CD4-positive, alpha-beta T cell treated with Interleukin-6 at 100 ng/mL for 8 hours (primary cell): ENCODE measurements at places on chromosomes 2 and 18.

- no peak for DNase-seq
Measured at GRCh38 chr2:41129988-41130387, 678.1 kb upstream of the SLC8A1 start.

GRCh38 chr2:8403876-8404275 is 278.0 kb upstream of the ID2 start:
- no peak for DNase-seq

DNA sequence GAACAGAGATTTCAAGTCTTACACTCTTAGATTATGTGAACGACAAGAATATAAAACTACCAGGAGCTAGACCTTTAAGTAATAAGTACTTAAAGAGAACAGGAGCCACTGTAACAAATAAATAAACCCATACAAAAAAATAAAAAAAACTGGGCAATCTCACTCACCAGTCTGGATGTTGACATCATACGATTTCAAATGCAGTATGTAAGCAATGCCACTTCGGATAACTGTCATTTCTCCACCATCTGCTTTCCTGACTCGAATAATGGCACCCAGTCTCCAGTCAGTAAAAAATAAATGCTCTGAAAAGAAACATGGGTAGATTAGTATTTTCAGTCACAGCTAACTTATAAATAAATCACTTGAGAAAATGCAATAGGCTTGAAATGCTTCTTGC is 115.1 kb downstream of the LRP2 start:
- DNase-seq = no peak

DNA sequence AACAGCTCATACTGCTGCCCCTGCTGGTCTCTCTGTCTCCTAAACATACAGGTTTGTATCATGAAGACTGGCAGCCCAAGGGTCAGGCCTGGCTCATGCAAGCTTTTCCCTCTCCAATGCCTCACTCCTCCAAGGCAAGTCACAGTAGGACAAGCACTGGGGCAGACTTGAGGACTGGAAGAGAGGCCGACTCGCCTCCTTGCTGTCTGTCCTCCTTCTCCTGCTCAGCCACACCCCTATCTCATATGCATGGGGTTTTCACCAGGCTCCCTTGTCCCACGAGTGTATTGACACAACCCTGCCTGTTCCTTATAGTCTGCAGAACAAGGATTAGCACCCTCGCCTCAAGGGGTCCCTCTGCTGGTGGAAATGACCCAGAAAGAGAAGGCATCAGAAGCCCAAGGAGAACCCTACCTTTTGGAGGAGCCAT is 223.7 kb downstream of the SOX11 start:
- no peak for DNase-seq

DNA sequence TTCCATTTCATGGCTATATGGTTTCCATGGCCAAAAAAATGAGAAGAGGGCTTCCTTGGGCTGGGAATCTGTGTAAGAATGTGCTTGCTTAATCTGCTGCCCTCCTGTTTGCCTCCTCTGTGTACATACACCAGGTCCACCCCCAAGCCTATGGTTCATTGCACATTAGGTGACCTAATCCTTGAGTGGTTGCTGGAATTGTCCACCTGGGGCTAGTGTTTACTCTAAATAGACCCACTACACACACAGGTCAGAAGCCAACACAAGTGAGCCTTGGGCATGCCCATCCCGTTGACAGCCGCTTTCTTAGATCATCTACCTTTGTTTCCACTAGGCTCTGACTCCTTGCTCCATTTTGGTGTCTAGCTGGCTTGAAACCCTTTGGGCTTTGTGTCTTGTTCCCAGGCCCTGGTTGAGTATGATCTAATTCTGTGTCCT is 59.2 kb upstream of the ATL2 start:
- no peak for DNase-seq

- DNase-seq = no peak
Measured at GRCh38 chr2:51053213-51053612, 21.3 kb upstream of the NRXN1 start.

DNA sequence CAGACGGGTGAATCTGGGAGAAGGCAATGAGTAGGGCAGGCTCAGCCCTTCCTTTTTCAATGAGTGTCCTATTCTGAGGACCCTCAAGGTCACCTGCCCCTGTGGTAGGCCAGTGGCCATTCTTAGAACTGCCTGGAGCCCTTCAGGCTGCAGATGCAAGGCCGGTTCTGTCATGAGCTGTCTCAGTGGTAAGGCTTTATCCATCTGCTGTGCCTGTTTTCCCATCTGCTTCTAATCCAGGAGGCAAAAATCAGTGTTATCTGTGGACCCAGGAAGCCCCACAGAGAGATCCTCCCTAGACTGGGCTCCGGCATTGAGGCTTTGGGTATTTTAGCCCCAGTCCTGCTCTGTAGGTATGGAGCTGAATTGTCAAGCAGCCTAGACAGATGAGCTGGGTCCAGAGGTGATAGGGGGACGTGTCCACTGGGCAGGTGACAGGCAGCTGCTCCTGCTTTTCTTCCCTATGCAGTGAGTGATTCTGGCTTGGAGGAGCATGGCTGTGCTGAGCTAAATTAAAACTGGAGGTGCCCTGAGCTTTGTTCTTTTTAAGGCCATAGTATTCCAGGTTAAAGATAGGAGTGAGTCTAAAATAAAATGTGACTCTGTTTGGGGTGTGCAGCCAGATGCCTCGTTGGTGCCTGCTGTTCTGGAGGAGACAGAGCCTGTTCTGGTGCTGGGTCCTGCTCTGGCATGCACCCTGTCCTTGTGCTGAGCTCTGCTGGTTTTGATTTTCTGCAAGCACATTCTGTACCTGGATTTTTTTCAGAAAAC is 92.5 kb downstream of the FHOD3 start:
- no peak for DNase-seq

- DNase-seq = no peak
Measured at GRCh38 chr2:186129767-186130581, 356.1 kb upstream of the ZC3H15 start.

GRCh38 chr2:240994171-240994896 is 4.1 kb upstream of the SNED1 start:
- no peak for DNase-seq

DNA sequence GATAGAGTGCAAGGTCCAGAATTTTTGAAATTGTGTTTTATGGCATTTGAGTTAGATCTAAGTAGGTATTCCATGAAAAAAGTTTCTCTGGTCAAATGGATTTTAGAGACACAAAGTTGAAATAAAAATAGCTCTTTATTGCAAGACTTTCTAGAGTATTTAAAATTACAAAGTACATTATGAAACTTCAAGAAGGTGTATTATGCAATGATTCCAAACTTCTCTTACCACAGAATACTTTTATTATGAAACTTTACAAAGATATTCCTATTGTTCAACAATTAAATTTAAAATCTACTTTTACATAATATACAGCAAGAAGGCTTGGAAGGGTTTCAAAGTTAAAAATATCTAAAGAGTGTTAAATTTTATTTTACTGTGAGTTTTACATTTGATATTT is 65.9 kb downstream of the CALCRL start:
- DNase-seq = no peak

- DNase-seq = no peak
Measured at GRCh38 chr2:236949089-236949905, 136.4 kb upstream of the COPS8 start.

GRCh38 chr2:217291259-217291658 is 431.4 kb upstream of the TNP1 start:
- no peak for DNase-seq

- peak; percentile 67 for DNase-seq
Measured at GRCh38 chr2:74849228-74849892, 15.4 kb downstream of the HK2 start.

DNA sequence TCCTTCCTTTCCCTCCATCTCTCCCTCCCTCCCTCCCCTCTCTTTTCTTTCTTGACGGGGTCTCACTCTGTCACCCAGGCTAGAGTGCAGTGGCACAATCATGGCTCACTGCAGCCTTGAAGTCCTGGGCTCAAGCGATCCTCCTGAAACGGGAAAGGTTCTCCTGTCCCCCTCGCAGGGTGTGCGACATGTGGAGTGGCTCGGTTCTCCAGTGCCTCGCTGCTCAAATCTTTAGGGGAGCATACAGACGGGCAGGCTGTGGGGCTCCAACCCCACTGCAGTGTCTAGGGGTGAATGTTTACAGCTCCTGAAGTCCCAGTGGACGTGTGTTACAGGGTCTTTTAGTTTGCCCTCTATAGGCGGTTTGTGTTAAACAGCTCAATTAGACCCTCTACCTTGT is 74.0 kb downstream of the MEX3C start:
- no peak for DNase-seq

DNA sequence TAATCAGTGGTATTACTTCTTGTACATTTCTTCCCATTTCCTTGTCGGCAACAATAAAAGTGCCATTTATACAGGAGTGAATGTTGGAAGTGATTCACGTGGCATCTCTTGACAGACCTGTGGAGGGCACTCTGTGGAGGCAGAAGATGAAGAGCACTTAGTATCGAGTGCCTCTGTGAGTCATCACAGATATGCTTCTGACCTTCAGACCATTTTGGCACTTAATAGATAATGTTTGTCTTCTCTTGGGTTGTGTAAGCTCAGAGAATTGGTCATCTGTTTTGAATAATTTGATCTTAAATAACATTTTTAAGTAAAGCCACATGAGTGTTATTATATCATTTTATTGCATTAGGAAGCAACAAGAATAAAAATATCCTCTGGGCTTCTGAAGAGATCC is 305.5 kb downstream of the PTPRM start:
- DNase-seq = no peak

GRCh38 chr2:156687126-156687525 is 250.9 kb downstream of the GPD2 start:
- DNase-seq = no peak

DNA sequence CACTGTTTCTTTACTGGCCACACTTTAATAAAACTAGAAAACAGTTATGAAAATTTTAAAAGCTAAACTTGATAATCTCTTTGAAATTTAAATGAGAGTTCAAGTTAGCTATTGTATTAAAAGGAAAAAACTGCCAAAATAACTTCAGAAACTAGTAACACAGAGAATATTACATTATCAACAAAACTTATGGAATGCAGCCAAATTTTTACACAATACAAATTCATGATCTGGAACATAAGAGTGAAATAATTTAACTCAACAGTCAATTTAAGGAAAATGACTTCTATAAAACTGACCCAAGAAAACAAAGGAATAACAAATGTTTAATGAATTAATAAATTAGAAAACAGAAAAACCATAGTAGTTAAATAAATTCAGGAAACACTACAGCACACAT is 65.0 kb downstream of the TCF4 start:
- no peak for DNase-seq

DNA sequence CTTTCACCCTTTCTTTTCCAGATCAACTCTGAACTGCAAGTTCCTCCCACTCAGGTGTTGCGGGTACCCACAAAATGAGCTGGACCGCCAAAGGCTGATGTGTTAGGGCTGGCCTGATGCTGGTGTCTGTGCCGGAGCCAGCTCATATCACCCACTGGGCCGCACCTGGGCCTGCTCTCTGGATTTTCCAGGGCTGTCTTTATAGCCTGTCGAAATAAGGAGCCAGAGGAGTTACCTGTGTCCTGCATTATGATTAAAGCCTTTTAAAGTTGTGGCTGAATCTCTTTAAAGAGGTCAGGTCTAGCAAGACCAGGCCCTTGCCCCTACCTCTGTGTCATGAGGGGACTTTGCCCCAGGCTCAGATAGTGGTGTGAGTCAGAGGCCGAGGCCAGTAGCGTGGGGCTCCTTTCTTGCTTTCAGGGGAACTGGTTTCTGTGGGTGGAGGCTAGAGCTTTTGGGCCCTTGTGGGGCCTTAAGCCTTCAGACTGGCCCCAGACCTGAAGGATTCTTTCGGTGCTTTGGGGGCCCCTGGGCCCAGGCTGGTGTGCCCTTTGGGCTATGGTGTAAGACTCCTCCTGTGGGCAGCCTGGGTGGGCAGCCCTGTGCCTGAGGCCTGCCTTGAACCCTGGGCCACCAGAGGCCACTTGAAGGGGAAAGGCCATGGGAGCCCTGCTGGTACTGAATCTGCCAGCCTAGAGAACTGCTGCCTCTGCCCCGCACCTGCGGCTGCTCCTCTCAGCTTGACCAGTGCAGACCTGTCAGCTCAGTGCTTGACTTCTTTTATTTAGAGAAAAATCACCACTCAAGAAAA is 21.3 kb downstream of the OTOF start:
- DNase-seq = no peak

DNA sequence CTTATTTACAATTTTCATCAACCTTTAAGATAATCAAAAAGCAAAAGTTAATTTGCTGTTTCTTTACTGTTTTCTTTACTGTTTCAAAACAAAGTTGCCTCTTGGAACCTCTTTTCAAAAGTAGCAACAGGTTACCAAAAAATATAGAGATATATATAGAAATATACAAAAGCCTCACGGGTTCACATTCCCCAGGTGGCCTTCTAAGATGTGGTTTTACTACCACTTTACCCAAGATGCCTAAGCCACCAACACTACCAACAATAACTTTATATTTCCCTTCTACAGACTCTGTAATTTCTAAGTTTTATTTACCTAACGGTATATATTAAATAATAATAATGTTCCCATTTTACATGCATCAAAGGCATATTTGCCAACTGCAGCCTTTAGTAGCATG is 4.9 kb downstream of the CYB5A start:
- no peak for DNase-seq

- DNase-seq = no peak
Measured at GRCh38 chr2:216503159-216503629, 4.5 kb downstream of the RPL37A start.

DNA sequence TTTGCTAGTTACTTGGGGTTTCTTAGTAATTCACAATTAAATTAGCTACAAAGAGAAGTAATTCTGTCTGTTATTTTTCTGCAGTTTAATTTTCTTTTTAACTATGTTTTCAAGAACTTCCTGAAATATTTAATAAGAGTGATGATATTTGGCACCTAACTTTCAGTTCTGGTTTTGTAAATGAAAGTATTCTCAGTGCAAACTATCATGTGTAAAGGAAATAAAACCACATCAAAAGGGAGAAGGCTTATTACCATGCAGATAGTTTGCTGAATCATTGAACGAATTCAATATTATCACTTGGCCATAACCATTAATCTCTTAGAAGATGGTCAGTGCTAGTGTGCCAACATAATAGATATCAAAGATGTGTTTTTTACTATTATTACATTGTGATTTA is 29.2 kb downstream of the DYTN start:
- no peak for DNase-seq

GRCh38 chr18:25896178-25896780 is 194.1 kb downstream of the SS18 start:
- peak; percentile 8 for DNase-seq

DNA sequence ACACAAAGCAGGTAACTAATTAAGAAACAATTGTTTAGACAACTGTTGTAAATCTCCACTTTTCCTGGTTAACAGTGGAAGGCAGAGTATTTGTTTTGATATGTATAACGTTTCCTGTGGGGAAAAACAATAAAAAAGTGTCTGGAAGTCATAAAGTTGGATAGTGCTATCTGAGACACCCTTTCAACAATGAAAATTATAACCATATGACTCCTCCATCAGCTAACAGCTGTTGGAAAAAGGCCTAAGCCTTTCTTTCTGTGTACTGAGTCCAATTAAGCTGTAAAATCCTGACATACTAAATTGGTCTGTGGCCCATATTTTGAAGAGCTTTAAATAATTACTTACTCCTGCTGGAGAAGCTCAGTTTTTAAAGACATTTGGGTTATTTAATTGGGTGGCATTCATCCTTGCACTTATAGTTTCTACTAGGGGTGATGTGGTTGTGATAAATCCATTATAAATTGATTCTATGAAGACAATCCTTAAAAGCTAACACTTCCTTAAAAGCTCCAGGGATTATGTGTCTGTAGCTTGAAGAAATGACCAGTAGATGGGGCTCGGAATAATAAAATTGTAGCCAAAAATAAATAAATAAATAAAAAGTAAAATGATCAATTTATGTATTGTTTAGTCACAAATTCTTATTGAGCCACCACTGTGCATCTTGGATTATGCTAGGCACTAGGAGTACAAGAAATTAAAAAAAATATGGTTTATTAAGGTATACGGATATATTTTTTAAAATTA is 698.1 kb upstream of the NXPH2 start:
- no peak for DNase-seq
